NAMALWA (cell line): ENCODE measurements at places on chromosomes 11 and 22.

DNA sequence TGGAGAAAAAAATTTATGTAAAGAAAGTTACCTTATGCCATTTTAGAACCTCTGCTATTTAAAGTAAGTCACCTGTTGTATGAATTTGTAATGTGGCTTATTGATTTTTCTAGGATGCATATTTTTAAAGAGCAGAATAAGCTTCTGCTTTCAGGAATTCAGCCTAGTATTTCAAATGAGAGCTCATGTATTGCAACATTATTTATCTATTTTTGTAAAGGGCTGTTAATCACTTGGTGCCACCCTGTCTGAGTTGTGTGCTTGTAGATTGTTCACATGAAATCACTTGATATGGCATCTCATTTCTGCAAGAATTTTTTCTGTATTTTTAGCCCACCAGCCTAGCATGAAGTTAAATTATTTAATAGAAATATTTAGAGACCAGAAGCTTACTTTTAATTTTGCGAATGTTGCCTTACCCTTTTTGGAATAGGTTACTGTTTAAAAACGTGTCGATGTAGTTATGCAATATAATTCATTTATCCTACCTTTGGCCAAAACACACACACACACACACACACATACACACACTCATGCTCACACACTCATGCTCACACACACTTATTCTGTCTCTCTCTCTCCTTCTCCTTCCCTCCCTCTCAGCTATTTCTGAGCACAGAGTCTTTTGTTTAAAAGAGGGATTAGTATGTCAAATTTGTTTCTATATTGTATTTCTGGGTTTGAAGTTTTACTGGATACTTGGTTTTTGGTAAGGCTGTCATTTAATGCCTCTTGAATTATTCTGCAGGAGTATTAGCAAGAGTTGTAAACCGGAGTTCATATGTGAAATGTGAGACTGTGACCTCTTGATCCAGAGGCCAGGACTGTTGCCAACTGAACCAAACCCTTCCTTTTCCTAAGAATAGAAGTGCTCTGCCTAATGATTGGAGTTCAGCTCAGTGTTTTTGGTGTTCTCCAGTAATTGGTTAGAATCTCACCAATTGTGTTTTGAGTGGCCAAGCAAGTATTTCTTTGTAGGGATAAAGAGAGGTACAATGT lies 34.4 kb downstream of the YAP1 start:
- DNase-seq, result no peak

- DNase-seq, result peak; percentile 85
These were observed 22.7 kb upstream of the XBP1 start for GRCh38 chr22:28822930-28823551.

- DNase-seq, result no peak
These were observed 225.0 kb downstream of the BLID start for GRCh38 chr11:121890946-121891515.

DNA sequence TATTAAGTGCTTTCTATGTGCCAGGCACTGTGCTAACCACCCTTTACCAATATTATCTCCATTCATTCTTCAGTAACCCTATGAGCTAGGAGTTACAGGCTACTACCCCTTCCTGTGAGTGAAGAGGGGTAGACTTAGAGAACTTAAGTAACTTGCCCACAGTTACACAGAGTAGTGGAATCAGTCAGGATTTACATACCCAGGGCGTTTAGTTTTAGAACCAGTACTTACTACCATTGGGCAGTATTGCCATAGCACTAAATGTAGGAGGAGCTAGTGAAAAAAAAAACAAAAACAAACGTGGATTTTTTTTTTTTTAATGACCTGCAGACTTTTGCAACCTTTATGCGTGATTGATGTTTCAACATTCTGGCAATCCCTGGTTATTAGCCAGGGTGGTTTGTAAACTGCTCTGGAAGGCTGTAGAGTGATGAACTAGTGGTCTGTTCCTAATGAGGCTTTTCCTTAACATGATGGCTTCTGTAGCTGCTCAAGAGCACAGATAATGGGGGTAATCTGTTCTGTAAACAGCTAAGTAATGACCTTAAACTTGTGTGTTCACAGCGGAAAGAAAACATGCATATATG lies 11.4 kb downstream of the TBCEL start:
- no peak for DNase-seq

DNA sequence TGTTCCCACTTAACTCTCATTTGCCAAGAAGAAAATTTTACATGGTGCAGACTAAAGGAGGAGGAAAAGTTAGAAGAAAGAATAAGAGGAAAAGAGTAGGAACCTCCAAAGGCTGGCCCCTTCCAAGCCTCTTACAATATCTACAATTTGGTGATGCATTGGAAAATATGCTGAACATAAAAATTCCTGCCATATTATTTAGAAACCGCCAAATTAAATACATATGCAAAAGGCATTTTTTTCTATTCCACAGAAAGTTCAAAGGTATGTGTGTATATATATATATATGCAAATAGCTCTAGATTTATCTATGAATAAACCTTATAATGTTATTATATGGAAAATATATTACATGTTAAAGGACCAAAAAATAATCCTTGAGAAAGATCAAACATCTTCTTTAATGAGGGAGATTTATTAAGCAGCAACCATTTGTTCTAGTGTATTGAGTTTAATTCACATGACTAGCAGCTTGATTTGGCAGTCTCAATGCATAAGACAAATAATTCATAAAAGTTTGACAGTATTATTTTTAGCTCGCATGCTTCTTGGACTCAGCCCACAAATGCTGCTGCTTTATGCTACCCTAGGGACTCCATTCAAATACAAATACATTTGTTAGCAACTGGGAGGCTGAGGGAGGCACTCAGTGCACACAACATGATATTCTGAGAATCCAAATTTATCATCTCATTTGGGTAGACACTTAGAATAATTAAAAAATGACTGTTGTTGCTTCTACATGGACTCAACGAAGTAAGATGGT lies 184.9 kb downstream of the SBF2 start:
- DNase-seq, result peak; percentile 13

DNA sequence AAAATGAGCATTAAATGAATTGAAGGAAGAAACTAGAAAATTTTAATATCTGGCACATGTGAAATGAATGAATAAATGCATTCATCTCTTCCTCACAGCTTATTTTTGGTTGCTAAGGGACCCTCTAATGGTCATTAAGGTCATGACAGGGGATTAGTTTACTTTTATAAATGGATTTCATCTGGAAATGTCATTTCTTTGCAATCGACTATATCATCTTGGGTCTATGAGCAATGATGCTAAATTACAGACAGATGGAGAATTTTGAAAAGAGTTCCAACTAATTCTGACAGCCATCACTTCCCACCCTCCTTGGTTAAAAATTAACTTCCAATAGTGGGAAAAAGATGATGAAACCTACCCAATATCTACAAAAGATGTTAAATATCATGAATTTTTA lies 98.0 kb downstream of the KIF18A start:
- no peak for DNase-seq

DNA sequence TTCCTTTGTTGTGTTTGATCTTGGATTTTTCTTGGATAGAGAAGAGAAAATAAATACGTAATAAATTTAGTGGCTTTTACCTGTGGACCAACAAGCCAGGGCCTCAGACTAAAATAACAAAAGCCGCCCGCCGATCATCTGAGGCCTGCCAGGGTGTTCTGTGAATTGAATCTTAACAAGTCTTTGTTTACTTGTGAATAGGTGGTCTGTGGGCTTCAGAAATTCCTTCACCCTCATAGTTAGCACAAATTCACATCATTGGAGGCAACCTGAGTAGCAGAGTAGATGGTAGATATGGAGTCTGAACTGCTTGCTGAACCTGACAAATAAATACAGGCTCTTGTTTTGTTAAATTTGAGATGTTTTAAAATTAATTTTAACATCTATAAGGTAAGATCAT lies 176.3 kb upstream of the MTNR1B start:
- no peak for DNase-seq

GRCh38 chr22:24723111-24723510 lies 51.4 kb downstream of the PIWIL3 start:
- DNase-seq, result no peak

DNA sequence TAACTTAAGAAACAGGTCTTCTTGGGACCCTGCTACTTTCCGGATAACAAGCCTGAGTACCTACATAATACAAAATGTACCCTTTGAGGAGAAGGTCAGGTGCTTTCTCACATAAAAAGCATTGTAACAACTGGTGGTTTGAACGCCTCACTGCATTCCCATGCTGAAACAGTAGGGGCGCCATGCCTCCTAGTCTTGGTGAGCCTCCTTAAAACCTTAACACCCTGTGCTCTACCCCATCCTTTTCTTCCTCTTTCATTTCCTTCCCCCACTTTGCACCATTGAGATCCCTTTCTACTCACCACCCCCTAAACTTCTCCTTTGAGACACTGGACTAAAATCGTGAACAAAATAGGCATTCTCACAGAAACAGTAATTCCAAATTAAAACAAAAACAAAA lies 729.3 kb downstream of the NTM start:
- peak; percentile 69 for DNase-seq

DNA sequence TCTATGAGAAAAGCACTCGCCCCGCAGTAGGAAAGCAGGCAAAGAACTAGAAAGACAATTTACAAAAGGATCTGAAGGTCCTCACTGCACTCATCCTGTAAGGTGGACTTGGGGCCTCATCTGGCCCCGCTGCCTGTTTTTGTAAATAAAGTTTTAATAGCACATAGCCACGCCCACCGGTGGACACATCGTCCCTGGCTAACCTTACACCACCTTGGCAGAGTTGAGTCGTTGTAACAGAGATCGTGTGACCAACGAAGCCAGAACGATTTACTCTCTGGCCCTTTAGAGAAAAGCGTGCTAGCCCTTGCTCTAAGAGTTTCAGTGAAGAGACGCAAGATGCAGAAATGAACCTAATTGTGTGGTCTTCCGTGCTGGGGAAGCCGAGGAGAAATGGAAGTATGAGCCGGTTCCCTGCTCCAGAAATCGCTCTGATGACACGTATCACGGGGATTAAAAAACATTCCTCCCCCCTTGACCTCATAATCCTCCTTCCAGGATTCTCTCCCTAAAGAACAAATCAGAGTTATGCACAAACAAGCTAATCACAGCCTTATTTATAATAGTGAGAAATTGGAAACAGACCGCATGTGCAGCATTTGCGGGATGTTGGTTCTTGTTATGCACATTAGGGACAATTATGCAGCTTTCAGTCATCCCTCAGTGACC lies 80.1 kb downstream of the CDKN1C start:
- no peak for DNase-seq

DNA sequence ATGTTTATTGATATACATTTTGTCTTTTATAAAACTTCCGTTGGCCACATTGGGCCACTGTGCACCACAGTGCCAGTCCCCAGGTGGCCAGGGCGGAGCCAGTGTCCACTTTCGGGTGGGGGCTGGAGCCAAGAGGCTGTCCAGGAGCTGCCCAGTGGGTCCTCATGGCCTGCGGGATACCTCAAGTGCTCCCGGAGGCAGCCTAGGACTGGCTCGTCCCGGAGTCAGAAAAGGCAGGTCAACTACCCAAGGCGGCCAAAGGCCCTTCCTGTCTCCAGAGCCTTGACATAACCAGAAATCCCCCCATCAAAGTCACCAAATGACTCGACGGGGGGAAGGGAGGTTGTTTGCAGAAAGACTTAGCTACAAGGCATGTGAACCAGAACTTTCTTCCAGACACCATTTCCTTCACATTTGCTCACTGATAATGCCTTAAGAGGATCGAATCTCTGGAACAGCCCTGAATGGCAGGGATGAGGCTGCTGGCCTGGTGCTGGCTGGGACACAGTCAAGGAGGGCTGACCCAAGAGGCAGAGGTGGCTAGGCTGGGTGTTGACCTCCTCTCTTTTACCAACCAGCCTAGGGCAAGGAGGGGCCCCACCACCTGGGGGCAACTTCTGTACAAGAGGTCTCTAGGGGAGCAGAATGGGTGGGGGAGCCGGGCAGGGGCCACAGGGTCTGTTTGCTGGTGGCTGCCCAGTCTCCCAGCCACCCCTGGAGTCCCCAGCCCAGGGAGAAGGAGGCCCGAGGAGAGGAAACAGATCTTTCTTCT lies 8.4 kb downstream of the MRGPRF start:
- DNase-seq, result no peak

DNA sequence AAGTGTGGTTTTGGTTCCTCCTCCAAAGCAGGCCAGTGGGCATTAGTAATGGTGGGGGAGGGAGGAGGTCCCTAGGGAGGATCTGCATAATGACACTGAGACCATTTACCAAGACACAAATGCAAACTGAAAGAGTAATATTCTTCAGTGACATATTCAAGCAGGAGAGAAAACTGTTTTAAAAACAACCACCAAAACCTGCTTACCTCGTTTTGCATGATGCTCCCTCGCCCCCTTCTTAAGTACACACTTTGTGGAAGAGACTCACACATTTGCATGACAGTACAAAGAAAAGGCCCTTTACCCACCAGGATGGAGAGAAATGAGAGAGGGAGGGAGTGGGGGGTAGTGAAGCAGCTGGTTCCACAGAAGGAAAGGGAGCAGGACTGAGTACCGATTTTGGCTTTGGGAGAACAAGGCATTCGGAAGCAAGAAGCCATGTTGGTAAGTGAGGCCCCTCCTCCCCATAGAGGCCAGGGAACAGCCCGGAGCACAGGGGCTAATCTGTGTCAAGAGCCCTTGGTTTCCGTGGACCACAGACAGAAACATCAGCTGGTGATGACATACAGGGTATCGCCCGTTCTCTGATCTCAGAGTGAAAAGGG lies 13.0 kb upstream of the OPCML start:
- no peak for DNase-seq

- DNase-seq, result no peak
These were observed 846.6 kb upstream of the ANO3 start for GRCh38 chr11:25485315-25485714.

DNA sequence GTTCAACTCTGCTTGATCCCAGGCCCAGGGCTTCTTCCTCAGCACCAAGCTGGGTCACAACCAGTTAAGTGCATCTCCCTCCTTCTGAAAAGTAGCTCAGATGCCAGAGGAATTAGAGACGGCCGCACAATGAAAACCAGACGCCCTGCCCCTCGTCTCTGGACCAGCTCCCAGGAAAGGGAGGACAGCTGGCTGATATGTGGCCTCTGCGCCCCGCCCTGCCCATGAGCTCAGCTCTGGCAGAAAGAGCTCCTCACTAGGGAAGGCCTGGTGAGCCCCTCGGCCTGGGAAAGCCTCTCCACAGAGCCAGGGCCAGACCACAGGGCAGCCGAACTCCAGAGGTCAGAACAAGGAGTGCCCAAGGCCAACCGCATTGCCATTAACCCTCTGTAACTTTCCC lies 18.1 kb upstream of the SCGB1A1 start:
- no peak for DNase-seq

DNA sequence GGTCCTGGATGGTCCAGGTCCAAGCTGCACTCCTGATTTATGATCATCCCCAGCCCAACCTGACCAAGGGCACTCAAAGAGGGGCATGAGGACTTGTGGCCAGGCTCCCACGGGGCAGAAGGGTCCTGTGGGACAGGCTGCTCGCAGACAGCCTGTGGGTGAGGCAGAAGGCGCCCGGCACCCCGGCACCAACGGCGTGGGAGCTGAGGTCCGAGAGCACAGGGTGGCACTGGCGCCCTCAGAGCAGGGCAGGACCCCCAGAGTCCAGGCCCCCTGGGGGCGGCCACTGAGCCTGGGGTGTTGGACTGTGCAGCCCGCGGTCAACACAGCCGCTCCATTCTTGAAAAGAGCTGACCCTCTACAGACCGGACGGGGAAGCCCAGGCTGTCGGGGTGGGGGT lies 3.3 kb downstream of the IL17REL start:
- no peak for DNase-seq
